Hematopoietic multipotent progenitor cell treated with erythropoietin and hydrocortisone succinate and interleukin-3 and kit ligand, for 6 days (in vitro differentiated cells): ENCODE measurements at places on chromosomes 6 and 20.

- peak; percentile 19 for DNase-seq
Measured at GRCh38 chr6:21953831-21954801, 342.7 kb downstream of the PRL start.

GRCh38 chr6:1846611-1847010 is 236.9 kb downstream of the FOXC1 start:
- DNase-seq = no peak

DNA sequence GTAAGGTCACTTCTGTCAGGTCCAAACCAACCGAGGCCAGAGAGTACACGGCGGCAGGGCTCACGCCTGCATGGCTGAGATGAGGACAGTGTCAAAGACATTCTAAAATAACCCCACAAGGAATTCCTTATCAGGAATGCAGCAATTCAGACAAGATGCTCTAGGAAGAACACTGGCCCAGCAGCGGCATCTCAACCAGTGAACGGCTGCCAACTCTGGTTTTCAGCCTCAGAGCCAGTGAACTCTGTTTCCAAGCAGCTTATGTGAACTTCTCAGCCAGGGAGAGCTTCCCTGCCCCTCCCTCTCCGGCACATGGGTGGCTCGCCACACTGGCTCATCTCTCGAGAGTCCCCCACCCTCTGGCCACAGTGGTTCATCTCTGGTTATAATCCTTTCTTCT is 36.9 kb downstream of the KCNQ2 start:
- no peak for DNase-seq

DNA sequence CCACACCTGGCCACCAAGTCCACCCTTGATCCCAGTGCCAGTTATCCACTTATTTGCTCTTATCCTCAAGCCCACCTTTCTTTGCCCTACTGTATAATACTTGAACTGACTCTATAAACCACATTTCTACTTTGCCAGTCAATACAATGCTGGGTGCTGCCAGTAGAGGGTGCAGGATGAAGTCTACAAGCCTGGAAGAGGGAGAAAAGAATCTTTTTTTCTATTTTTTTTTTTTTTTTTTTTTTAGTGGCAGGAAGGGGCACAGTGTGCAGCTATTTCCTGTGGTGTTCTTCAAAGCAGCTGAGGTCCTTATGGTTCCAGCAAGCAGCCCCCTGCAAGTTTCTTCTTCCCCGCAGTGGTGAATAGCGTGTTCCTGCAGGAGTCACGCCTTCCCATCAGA is 22.2 kb upstream of the GABRR1 start:
- peak; percentile 62 for DNase-seq

- no peak for DNase-seq
Measured at GRCh38 chr20:47561180-47561579, 59.5 kb downstream of the NCOA3 start.

- no peak for DNase-seq
Measured at GRCh38 chr6:161064915-161065314, 73.3 kb downstream of the MAP3K4 start.

DNA sequence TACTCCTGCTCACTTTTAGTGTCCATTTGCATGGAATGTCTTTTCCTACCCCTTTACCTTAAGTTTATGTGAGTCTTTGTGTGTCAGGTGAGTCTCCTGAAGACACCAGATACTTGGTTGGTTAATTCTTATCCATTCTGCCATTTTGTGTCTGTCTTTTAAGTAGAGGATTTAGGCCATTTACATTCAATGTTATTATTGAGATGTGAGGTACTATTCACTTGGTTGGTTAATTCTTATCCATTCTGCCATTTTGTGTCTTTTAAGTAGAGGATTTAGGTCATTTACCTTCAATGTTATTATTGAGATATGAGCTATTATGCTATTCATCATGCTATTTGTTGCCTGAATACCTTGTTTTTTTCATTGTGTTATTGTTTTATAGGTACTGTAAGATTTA is 113.8 kb downstream of the AIG1 start:
- DNase-seq = no peak

DNA sequence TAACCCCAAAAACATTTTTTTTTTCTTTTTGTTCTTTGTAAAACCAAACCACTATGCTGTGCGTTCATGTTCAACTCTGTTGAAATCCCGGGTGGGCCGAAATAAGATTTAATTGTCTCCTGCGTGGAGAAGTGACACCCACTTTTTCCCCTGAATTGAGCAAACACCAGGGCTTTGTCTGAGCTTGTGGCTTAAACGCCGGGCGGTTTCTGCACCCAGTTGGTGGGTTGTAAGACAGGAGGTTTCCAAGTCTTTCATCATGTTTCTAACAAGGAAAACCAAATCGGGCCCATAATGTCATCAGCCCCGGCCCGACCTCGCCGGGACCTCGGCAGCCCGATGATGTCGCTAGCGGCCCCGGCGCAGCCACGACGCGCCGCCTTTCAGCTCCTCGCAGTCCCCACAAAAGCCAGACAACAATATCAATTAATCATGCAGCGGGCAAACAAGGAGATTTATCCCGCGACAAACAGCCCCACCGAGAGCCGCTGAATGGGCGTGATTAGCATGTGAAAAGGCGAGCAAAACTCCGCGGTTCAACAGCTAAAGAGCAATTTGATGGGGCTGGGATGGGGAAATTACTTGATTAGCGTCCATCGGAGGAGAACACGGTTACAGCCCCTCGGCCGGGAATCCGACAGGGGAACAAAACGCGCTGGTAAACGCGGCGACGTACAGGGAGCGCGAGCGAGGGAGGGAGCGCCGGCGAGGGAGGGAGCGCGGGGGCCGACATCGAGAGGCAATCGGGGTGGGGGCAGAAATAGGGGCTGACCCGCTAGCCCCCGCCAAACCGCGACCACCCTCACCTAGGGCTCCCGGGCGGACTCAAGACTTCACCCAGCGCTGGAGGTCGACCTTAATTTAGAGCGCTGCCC is 5.3 kb downstream of the LINC00237 start:
- DNase-seq = peak; percentile 23

- no peak for DNase-seq
Measured at GRCh38 chr20:8782804-8783203, 286.1 kb upstream of the PLCB4 start.

- peak; percentile 97 for DNase-seq
Measured at GRCh38 chr6:4727671-4728435, 48.4 kb upstream of the CDYL start.

- DNase-seq = peak; percentile 57
Measured at GRCh38 chr20:37564388-37565133, 36.9 kb upstream of the BLCAP start.

- no peak for DNase-seq
Measured at GRCh38 chr20:4883051-4883450, 118.3 kb downstream of the SLC23A2 start.

GRCh38 chr6:118370722-118371121 is 177.4 kb upstream of the PLN start:
- no peak for DNase-seq

DNA sequence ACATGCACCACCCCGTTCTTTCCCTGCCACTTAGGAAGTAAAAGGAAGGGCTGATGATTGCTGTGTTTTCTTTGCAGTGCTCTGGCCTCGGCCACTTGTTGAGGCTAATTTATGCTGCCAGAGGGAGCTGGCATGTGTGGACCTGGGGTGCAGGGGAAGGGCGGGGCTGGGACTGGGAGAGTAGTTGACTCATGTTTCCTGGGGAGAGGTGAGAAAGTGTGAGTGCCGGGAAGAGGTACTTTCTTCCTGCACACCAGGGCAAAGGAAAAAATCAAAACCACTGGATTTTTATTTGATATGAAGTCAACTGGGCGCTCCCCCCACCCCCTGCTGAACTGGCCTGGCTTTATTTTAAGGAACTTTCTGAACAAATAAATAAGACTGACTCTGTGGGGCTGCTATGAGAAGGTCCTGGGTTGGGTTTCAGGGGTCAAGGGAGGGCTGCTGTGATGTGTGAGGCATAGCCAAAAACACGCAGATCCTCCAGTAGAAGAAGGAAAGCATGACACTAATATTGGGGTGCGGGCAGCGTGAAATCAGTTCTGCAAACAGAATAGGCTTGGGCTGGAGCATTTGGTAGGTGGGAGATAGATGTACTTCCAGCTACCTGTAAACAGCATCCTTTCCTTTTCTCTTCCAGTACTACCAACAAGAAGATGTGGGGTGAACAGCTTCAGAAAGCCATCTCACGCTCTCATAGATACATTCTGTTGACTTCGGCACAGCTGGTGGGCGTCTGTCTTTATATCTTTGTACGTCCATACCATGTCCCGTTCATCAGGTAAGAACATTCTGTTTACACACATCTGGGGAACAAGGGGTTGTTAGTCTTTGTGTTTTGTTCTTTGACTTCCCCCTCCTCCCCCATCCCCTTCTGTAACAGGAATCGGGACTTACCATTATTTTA is 87.5 kb downstream of the SYNJ2 start:
- DNase-seq = no peak

GRCh38 chr6:168475188-168476013 is 34.4 kb downstream of the SMOC2 start:
- DNase-seq = no peak

GRCh38 chr6:137731960-137732616 is 135.0 kb upstream of the TNFAIP3 start:
- DNase-seq = peak; percentile 20

GRCh38 chr6:116046737-116047136 is 14.0 kb downstream of the FRK start:
- DNase-seq = no peak

DNA sequence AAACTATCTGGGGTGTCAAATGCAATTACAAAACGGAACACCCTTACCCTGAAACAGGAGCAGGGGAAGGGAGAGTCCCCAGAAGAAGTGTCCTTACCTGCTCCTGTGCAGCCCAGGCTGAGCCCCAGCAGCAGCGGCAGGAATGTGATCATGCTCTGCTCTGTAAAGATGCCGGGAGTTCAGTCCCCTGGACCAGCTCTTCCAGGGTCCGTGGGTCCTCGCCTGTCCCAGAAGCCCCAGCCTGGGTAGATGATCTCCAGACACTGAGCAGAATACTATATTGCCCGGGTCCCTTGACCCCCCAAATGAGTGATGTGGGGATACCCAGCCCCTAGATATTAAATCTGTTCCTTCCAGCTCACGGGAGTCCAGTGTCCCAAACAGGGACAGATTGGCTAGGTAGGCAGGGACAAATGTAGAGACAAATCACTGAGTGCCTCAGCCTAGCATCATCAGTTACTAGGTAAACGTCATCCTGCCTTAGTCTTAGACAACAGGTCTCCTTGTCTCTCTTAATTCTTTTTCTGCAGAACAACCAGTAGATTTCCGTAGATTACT is at the start of gene HLA-DMB:
TSS of gene HLA-DMB (minus strand) at position 373 of the 558 bp plus-strand sequence. CDS start at position 152, 221 bp downstream.
- DNase-seq = peak; percentile 89

DNA sequence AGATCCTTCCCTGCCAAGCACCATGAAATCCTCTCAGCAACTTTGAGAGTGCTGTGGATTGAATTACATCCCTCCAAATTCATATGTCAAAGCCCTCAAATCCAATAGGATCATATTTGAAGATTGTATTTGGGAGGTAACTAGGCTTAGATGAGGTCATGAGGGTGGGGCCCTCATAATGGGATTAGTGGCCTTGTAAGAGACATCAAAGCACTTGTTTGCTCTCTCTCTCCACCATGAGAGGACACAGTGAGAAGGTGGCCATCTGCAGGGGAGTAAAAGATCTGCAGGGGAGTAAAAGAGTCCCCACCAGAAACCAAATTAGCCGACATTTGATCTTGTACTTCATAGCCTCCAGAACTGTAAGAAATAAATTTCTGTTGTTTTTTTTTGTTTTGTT is 298.2 kb downstream of the SAMD5 start:
- DNase-seq = peak; percentile 2

DNA sequence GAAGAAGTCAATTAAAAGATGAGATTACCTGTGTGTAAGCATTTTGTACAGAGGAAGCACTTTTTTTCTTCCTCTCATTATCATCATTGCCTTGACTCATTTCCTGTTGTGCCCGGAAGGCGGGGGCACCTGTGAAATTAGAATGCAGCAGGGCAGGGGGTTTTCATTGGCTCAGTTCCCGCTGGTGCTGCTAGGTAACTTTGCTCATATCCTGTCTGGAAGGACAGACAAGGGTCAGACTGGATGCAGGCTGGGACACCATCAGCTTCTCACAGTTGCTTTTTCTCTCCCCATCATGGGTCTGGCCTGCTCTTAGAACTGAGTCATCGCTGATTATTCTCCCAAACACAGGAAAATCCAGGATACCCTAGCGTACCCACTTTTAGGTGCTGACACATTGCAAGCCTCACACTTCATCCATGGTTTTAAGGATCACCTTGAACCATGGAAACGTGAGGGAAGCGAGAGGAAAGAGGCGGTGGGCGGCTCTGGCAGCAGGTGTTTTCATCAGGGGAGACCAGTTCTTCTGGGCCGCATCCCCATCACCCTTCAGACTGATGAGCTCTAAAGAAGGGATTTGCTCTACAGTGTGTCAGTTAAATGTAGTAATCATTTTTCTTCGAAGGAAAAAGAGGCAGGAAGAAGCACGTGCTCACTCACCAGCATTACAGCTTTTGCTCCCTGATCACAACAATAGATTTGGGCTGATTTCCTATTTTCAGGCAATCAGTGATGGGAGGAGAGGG is 195.7 kb upstream of the SASH1 start:
- DNase-seq = no peak

GRCh38 chr6:169801396-169802160 is 50.2 kb downstream of the ERMARD start:
- no peak for DNase-seq

DNA sequence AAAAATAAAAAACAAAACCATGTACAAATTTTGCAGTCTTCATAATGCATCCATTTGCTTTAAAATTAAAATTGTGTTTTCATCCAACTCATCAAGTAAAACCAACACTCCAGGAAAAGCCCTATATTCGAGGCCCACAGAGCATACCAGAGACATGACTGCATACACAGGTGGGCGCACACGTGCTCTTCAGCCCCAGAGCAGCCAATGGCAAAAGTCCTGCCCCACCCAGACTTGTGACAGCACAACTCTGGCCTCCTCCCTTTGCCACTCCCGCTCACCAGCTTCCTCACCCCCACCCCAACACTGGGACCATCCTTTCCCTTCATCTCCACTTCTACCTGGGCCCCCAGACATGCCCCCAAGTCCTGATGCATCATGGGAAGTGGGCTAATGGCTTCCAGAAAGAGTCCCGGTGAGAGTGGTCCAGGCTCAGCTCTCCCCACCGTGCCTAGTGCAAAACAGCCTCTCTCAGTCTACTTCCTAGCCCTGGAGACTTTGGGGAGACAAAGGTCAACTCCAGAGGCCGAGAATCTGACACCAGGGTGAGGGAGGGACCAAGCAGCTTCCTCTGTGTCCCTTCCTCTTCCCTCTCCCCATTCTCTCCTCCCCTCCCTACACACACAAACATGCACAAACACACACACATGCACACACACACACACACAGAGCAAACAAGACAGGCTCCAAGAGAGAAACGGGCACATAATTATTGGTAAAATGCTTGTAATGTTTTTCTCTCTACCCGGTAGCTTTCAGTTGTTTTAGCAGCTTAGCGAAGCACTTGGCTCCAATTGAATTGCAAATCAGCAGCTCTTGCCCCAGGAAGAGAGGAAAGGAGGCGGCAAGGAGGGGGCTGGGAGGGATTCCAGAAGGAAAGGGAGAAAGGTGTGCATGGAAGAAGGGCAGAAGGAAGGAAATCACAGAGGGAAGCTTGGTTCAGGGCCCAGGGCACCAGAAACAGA is 14.3 kb downstream of the GRM4 start:
- no peak for DNase-seq

DNA sequence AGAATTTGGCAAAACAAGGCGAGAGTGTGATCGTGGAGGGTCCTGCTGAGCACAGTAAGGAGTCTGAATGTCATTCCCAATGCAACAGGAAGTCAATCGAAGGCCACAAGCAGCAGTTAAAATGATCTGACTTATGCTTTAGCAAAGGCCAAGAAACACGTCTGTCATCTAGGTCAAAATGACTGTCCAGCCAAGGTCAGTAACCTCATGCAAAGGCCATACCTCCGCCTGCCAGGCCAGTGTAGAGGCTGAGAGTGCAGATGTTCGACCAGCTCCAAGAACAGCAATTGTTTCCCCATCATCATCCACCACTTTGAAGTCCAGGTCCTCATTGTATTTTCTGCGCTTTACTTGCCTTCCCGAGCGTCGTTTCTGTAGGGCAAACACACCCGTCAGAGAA is 105.6 kb downstream of the CHD6 start:
- DNase-seq = no peak
